ENCODE measurements at places on chromosomes 5 and 9.

DNA sequence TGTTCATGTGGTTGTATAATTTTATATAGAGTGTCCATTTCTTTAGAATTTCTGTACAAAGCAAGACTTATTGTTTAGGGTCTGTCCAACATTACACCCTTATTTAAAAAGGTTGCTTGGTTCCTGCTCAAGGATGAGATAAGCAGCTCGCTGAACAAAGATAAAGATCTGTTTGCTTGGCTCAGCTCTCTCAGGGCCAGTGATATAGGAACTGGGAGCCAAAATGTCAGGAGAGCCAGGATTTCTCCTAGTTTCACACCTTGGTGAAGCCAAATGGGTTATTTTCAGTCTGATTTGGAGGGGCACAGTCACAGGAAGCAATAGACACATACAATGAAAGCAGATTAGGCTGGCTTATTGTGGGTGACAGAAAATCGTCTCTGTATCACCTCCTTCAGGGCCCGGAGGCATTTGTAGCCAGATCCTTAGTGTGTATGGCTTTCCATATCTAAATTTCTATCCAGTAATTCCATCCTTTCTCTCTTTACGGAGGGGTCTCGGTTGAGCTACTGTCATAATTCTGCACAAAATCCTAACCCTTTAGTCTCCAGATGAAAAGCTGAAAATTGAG is 396.4 kb downstream of the TMEM232 start:
- no peak for DNase-seq

- DNase-seq: no peak
Measured at GRCh38 chr9:136289651-136290507, 14.0 kb downstream of the CCDC187 start.

DNA sequence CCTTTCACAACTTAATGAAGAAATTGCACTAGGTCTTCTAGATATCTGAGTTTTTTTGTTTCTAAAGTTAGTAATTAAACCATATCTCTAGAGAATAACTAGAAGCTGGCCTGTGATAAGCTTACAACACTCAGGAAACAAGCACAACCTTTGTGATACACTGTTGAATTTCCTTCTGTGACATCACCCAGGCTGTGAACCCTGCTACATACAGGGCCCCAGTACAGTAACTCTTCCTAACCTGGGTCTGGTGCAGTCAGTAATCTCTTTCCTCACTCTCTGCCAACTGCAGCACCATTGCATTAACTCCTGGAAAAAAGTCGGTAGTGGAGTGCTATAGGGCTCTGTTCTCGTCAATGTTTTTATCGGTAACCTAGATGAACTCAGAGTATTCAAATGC is 10.6 kb upstream of the IGFBPL1 start:
- no peak for DNase-seq

- DNase-seq: no peak
Measured at GRCh38 chr5:138974227-138975063, 99.3 kb upstream of the LRRTM2 start.

GRCh38 chr9:72983056-72983455 is 30.2 kb upstream of the ALDH1A1 start:
- no peak for DNase-seq

- peak; percentile 51 for DNase-seq
Measured at GRCh38 chr9:22216730-22217172, 207.6 kb upstream of the CDKN2B start.

GRCh38 chr5:148915224-148915817 is 88.9 kb downstream of the ADRB2 start:
- no peak for DNase-seq

DNA sequence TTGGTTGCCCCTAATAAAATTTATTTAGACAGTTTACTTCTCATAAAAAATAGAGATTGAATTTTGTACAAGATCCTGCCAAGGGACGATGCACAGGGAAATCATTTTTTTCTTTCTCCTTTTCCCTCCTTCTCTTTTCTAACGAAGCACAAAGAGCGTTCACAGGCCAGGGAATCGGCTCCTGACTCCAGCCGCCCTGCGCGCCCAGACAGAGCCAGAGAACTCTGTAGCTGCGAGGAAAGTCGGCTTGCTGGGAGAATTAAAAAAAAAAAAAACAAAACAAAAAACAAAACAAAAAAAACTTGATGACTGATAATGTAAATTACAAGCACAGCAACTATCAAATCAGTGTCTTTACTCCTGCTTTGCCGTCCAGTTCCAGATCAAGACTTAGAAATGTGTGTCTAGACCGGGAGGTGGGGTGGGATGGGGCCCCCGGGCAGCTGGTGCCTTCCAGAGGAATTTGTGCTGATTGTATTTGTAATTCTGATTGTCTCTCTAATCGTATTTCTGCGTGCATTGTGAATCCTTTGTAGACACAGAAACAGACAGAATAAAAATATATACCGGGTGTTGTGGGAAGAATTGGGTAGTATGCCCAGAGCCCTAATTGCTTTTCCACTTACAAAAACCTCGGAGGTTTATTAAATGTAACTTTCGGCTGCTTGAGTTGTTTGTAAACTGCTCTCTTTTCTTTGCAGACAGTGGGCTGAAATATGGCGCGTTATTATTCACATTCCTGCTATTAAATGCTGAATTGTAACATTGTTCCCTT is 3.6 kb upstream of the OTP start:
- DNase-seq: no peak

- DNase-seq: no peak
Measured at GRCh38 chr9:127423476-127423933, 677 bp upstream of the ZNF79 start.

DNA sequence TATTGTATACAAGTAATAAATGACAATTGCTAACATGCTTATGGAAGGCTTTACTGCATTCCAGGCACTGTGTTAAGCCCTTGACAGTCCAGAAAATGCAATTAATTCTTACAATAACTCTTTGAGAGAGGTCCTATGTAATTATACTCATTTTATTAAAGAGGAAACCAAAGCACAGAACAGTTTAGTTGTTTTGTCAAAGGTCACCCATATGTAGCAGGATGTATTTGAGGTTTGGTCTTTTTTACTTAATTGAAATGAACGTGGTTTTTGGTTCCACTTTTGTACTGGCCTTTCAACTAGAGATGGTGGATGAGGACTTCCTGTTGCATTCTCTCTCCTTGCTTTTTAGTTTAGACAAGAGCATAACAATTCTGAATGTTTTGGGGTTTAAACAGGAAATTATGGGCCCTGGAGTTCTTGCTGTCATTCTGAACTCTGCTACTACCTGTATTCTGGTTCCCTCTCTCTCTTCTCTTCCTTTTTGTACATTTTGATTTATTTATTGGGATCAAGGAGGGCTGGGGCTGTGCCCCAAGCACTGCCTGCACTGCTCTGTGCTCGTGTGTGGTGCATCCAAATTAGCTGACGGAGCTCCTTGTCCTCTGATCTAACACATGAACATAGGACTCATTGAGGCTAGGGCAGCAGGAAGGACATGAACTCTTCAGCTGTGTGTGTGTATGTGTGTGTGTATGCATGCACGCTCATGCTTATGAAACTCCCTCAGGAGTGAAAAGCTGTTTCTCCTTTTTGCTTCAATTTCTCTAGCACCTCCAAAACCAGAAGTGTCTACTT is 47.4 kb downstream of the SLC28A3 start:
- DNase-seq: no peak

GRCh38 chr5:173858670-173859407 is 29.3 kb upstream of the CPEB4 start:
- DNase-seq: no peak

GRCh38 chr9:74281674-74282073 is 215.5 kb upstream of the RORB start:
- no peak for DNase-seq

GRCh38 chr9:93500571-93501298 is 47.4 kb upstream of the FAM120AOS start:
- no peak for DNase-seq

DNA sequence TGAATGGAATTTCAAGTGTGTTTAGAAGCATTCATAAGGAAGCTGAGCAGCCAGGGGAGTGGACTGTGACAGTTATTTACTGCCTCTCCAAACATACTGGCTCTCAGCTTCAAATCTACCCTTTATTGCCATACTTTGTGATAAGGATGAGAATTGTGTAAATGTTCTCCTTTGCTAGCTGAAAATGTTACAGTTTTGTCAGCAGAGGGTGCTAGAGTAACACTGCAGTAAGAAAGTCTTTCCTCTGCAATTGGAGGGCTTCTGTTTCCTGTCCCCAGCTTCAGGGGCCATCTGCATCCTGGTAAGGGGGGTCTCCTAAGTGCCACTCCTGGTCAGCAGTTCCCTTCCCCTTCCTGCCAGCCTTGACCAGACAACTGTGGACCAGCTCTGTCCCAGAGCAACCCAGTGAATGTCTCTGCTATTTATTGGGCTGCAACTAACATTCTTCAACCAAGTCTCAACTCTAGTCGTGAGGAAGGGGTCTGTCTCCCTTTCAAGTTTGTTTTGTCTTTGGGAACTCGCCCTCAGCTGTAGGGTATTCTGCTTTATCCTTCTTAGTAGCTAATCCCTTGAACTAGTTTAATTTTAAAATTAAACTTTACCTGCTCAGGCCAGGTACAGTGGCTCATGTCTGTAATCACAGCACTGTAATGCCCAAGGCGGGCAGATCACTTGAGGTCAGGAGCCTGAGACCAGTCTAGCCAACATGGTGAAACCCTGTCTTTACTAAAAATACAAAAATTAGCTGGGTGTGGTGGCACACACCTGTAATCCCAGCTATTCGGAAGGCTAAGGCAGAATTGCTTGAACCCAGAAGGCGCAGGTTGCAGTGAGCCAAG is 45.3 kb downstream of the RAPGEF6 start:
- DNase-seq: peak; percentile 9

- DNase-seq: no peak
Measured at GRCh38 chr5:29982457-29982856, 1211.0 kb upstream of the CDH6 start.

DNA sequence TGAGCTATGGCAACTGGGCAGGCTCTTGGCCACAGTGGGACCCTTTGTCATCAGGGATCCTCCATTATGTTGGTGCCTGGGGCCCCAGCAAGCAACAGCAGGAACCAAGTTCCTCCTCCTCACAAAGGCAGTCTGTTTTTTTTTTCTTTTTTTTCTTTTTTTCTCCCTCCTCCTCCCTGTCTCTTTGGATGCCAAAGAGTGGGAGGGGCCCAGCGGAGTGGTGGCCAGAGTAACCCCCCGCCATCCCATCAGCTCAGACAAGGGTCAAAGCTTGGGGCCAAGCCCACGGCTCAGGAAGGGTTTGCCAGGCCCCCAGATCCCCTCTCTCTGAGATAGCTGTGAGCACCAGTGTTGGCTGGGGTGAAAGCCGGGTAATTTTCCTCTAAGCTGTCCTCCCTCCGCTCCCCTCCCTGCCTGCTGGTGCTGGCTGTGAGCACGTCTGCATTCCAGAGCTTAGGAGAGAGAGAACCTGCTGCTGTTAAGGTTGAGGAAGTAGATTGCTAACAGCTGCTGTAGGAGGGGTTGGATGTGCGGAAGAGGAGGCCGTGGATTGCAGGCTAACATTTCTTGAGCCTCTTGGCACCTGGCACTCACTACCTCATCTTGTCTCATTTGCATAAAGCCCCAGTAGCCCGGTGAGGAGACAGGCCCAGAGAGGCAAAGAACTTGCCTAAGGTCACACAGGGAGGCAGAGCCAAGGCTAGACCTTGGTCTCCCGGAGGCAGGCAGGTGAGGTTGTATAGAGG is 21.2 kb downstream of the GSN start:
- no peak for DNase-seq

DNA sequence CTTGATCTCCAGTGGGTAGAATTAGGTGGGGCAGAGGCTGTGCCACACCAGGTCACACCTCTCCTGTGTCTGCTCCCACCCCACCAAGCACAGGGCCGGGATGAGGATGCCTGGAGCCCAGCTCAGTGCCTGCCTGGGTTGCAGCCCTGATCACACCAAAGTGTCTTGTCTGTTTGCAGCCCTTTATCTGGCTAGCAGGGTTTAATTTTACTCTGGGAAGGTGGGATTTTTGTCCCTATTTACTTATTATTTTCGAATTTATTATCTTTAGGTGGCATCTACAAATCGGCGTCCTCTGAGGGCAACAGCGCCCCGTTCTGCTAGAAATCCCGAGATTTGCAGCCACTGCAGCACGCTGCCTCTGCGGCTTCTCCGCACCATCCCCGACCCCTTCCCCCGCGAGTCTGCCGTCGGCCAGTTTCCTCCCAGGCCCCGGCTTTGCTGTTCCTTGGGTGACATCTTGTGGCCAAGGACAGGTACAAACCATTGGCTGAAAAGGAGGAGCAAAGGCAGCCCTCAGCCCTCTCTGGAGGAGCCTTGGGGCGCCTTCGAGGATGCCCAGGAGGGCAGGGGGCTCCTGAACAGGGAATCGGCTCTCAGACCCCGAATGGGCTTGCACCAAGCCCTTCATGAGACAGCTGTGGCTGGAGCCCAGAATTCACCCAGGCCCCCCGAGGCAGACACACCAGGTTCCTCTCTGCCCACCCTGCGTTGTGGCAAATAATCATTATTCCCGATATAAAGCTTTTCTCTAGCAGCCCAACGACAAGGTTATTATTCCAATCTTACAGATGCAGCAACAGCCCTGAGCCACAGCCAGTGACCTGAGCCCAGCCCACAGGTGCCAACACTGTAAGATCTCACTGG is 113.0 kb downstream of the GAPVD1 start:
- DNase-seq: peak; percentile 83

DNA sequence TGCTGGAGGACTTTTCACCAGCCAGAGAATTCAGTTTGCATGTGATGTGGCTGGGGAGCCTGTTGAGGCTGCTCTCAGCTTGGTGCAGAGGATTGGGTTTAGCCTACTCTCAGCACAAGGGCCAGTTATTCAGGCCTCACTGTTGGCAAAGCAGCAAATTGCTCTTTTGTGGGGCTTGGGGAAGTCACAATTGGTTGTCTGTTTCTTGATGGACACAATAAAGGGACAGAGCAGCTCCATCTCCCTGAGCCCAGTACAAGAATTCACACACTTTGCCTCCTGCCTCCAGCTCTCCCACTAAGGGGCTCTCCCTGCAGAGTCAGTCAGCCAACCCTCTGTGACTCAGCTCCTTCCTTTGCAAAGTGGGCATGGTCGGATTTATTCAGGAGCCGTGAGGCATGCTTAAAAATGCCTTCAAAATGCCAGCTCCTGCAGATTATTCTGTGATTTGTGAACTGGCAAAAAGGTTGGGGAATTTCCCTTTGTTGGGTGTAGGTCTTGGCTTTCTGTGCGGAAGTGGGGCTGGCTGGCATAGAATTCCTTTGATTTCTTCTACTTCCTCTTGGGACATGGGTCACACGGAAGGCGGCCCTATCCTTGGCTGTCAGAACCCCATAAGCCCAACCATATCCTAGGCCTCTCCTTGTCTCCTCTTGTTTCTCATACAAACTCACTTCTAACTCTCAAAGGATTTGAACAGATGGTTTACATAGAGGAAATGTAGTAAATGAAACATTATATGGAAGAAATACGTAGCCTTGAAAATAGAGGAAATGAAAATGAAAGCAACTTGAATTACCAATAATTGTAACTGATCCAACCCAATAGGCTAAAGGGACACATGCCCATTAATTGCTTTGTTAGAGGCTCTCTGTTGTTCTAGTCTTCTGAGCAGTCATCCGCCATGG is 118.7 kb upstream of the CD180 start:
- DNase-seq: no peak

GRCh38 chr5:99724732-99725290 is 796.0 kb upstream of the CHD1 start:
- DNase-seq: peak; percentile 53

DNA sequence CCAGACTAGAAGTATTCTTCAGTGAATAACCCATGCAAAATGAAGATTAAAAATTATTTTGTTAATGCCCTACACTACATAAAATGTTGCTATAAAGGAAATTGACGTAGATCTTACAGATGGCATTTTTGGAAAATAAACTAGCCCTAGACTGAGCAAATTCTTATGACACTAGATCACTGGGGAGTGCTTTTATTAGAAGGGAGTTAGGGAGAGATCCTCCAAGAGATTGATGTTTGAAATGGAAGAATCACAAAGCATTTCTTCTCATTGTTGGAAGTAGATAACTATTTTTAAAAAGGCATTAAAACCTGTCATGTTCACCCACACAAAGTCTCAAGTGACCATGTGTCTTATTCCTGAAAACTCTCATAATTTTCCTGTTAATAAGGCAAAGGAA is 351.1 kb upstream of the TLE4 start:
- no peak for DNase-seq
